ENCODE measurements at places on chromosomes 2 and 18.

GRCh38 chr18:74284191-74284979 is 7.4 kb downstream of the CYB5A start:
- DNase-seq = no peak

- no peak for DNase-seq
These were observed 550 bp upstream of the SFXN5 start for GRCh38 chr2:73072129-73072395.

- DNase-seq = peak; percentile 79
These were observed 164.3 kb downstream of the BCL2 start for GRCh38 chr18:63155169-63155852.

DNA sequence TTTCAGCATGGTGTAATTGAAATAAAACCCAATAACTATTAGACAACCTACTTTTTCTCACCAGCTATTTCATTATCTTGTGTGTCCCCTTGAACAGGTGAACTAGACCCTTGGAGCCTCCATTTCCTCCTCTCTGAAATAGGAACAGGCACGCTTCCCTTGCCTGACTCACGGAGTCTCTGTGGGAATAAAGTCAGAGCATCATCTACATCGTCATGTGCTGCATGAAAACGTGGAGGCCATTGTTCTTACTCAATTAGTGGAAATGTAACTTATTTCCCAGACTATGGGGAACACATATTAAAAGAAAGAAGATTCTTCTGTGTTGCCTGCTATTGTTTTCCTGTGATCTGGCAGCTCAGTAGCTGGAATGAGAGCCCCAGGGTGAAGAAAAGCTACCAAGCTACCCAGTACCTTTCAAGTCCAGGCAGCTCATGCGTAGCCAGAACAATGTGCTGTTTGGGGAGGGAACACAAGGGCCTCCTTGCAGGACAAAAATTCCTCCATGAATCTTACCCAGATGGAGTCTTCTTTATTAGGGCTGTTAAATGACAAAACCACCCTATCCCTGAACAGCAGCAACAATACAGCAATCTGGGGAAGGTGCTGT is 59.8 kb downstream of the SOX11 start:
- DNase-seq = no peak

- no peak for DNase-seq
These were observed 98.0 kb downstream of the DYM start for GRCh38 chr18:49362431-49362830.

- DNase-seq = no peak
These were observed 104.5 kb downstream of the MMADHC start for GRCh38 chr2:149483004-149483605.

- peak; percentile 25 for DNase-seq
These were observed 34.9 kb upstream of the CTDP1 start for GRCh38 chr18:79644666-79645057.

GRCh38 chr2:28445448-28446258 is 50.2 kb upstream of the PLB1 start:
- no peak for DNase-seq

- DNase-seq = no peak
These were observed 281.1 kb downstream of the SLC4A3 start for GRCh38 chr2:219908538-219908937.

DNA sequence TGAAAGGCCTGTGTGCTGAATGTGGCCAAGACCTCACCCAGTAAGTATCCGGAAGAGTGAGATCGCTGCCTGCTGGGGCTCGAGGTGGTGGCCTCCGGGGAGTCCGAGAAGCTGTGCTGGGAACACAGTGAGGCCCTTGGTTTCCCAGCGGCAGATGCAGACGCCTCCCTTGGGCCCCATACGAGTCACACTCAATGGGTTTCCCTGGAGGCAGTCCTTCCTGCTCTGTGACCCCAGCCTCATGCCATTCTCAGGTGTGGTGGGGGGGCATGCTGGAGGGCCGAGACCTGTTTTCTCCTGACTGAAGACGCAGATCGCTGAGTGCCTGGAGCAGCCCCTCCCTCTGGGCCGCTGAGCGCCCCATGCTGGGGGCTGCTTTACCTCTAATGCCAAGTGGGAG is 15.7 kb downstream of the CTDP1 start:
- no peak for DNase-seq

- no peak for DNase-seq
These were observed 162.1 kb downstream of the ARL4C start for GRCh38 chr2:234334756-234335155.

- no peak for DNase-seq
These were observed 47.4 kb upstream of the SIX3 start for GRCh38 chr2:44894058-44894457.

- no peak for DNase-seq
These were observed 100.7 kb downstream of the ZEB2 start for GRCh38 chr2:144419218-144419617.

DNA sequence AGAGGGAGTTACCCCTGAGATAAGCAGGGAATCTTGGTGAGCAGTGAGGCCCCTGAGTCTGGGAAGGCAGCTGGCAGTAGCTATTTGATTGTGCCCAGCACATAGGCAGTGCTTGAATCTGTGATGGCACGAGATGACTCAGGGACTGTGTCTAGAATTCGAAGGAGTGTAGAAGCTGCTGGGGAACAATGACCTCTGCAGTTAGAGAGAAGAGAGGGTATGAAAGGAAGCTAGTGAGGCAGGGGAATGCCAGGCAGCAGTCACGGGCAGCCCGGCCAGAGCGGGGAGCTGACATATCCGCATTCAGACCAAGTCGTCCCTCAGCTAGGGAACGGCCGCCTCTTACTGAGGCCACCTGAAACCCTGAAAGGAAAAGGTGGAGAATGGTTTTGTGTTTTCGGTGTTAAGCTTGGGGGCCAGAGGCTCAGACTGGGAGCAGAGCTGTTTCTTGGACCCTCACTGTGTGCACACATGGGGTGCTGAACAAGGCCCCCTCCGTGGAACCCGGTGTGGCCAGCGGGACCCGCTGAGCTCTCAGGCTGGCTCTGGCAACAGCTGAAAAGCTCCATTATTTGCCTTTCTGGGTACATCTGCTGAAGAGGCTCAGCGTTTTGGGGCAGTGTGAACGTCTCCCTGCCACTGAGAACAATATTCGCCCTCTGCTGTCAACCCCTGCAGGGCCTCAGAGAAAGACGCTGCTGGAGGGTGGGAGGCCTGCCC is 32.9 kb downstream of the ARHGEF4 start:
- no peak for DNase-seq

GRCh38 chr2:219828127-219828526 is 200.7 kb downstream of the SLC4A3 start:
- no peak for DNase-seq

- DNase-seq = no peak
These were observed 135.6 kb upstream of the KYNU start for GRCh38 chr2:142741764-142742269.

- no peak for DNase-seq
These were observed 156.6 kb downstream of the MYCN start for GRCh38 chr2:16096962-16097361.

- no peak for DNase-seq
These were observed 15.8 kb upstream of the CYP1B1 start for GRCh38 chr2:38091760-38092159.

- no peak for DNase-seq
These were observed 170.0 kb downstream of the EPHA4 start for GRCh38 chr2:221402072-221402471.

DNA sequence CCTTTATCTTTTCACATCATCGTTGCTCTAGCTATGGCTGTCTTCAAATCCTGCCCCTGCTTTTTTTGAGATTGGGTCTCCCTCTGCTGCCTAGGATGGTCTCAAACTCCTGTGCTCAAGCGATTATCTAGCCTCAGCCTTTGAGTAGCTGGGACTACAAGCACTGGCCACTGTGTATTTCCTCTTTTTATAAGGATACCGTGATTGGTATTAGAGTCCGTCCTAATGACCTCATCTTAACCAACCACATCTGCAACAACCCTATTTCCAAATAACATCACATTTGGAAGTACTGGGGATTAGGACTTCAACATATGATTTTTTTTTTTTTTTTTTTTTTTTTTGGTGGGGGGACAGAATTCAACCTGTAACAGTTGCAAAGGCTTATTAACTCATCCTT is 9.1 kb downstream of the RESP18 start:
- no peak for DNase-seq

GRCh38 chr2:99772591-99773331 is 282.9 kb upstream of the REV1 start:
- DNase-seq = peak; percentile 24

DNA sequence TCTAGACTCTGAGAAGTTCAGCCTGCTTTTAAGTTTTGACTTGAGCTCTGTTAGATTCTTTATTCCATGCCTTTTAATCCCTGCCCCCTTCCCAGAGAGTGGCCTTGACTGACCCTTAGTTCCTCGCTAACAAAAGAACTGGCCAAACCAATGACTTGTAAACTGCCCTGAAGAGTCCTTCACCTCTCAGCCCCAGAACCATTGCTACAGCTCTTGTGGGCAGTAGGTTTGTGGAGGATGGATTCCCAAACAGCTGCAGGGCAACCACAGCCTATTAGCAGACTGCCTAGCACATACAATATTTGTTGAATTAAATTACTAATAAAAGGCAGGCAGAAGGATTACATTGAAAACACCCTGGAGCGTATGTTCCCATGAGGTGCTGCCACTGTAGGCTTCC is 163.9 kb downstream of the MAIP1 start:
- no peak for DNase-seq

- peak; percentile 48 for DNase-seq
These were observed 44.7 kb downstream of the TTC32 start for GRCh38 chr2:19857100-19857499.

GRCh38 chr2:26462511-26463243 is 15.2 kb downstream of the OTOF start:
- peak; percentile 42 for DNase-seq

DNA sequence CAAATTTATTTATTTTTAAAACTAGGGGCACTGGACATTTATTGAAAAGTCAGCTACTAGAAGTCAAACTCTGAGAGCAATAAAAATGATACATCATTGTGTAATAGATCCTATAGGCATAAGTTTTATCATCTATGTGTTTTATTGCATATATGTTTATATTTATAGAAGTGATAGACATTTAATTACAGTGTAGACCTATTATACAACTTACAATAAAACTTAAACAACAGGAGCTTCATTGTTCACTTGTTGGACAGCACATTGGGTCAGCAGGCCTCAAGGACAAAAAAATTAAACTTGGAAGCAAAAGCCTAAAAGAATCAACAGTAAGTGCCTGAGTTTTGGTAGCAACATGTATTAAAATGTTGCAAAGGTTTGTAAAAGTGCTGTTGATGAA is 15.0 kb upstream of the ACTR2 start:
- no peak for DNase-seq

DNA sequence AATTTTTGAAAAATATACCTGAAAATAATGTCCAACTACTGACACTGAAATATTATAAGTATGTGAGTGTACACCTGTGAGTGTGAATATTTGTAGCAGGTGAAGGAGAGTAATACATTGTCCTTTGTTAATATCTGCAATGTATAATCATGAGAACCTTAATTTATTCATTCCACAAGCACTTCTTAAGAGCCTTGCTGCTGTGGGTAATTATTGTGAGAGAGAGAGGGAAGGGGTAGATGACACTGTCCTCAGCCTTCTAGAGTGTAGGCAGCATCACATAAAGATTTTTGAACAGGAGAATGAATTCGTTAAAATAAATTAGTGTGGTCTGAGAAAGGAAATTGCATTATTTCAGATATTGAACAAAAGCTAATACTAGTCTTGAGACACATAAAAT is 157.2 kb downstream of the MAP2 start:
- DNase-seq = no peak

GRCh38 chr2:226155093-226155875 is 644.3 kb downstream of the IRS1 start:
- DNase-seq = no peak

Measured in KBM-7 (cell line).